ENCODE measurements at places on chromosomes 5 and 9. TPM values are rescaled to one million over a fixed set of nuclear protein-coding genes. Genes with fewer than 3 reads are reported as not detected.

SLC46A2 gene
- total RNA-seq, result not detected

ABLIM3 gene
- 35.2 TPM for total RNA-seq

GCNT4 gene
- total RNA-seq, result 3.2 TPM

HINT1 gene
- 370 TPM for total RNA-seq

OR13C2 gene
- not detected for total RNA-seq

EGFLAM gene
- total RNA-seq, result 3.5 TPM

UBE2QL1 gene
- 0.34 TPM for total RNA-seq

SURF2 gene
- total RNA-seq, result 38.7 TPM

PPP2CA gene
- 249 TPM for total RNA-seq

SMIM23 gene
- total RNA-seq, result not detected

SLCO6A1 gene
- not detected for total RNA-seq

PCDHA10 gene
- 0.33 TPM for total RNA-seq

DTWD2 gene
- total RNA-seq, result 5.3 TPM

GMCL2 gene
- total RNA-seq, result not detected

DBH gene
- not detected for total RNA-seq

TMEM174 gene
- total RNA-seq, result not detected

SLIT3 gene
- total RNA-seq, result 5.0 TPM

DIPK1B gene
- total RNA-seq, result 17.1 TPM

SV2C gene
- total RNA-seq, result 0.04 TPM

NTRK2 gene
- total RNA-seq, result 1.5 TPM

INSL6 gene
- total RNA-seq, result not detected

ECSCR gene
- not detected for total RNA-seq

IFNA10 gene
- not detected for total RNA-seq

INSL4 gene
- total RNA-seq, result not detected

ST8SIA4 gene
- 2.3 TPM for total RNA-seq

PCDHGA2 gene
- total RNA-seq, result 2.8 TPM

GFI1B gene
- total RNA-seq, result not detected

IL9 gene
- total RNA-seq, result not detected

SPATA6L gene
- total RNA-seq, result 2.5 TPM

EQTN gene
- total RNA-seq, result not detected

TMC1 gene
- not detected for total RNA-seq

RMRP gene
- total RNA-seq, result 7,636 TPM

KLHL3 gene
- total RNA-seq, result 1.6 TPM

TMOD1 gene
- 0.08 TPM for total RNA-seq

TSLP gene
- 0.29 TPM for total RNA-seq

ARID3C gene
- 0.48 TPM for total RNA-seq

PRR16 gene
- 1.0 TPM for total RNA-seq

ADRA1B gene
- total RNA-seq, result 2.9 TPM

ANXA2R gene
- total RNA-seq, result 0.79 TPM

GABRA1 gene
- total RNA-seq, result not detected

FCN1 gene
- total RNA-seq, result not detected

LRRTM2 gene
- 0.25 TPM for total RNA-seq

WNK2 gene
- 17.1 TPM for total RNA-seq

SPEF2 gene
- 3.2 TPM for total RNA-seq

APBA1 gene
- 1.1 TPM for total RNA-seq

FOXD4L3 gene
- total RNA-seq, result not detected

PCDHA9 gene
- total RNA-seq, result under 0.01 TPM

C9orf153 gene
- total RNA-seq, result not detected

CATSPER3 gene
- 0.13 TPM for total RNA-seq

CCL27 gene
- not detected for total RNA-seq

HSD17B4 gene
- total RNA-seq, result 95.2 TPM

AK8 gene
- 1.6 TPM for total RNA-seq

GFPT2 gene
- 4.0 TPM for total RNA-seq

PLPP6 gene
- 10.0 TPM for total RNA-seq

CORO2A gene
- total RNA-seq, result 7.8 TPM

Measured in kidney epithelial cell (primary cell).